Activated CD8-positive, alpha-beta T cell treated with anti-CD3 and anti-CD28 coated beads, Interleukin-2, amount 10 ng/mL, durations not matched to agents 7 days and 5 days (primary cell): ENCODE measurements at places on chromosomes 3 and 15. TPM values are rescaled to one million over a fixed set of nuclear protein-coding genes. Genes with fewer than 3 reads are reported as not detected.

- H3K27ac ChIP-seq = no peak overlapping the region
- no peaks in the 10 kb centered on the region for H3K27me3 ChIP-seq
Measured at GRCh38 chr3:52973806-52974205, 72.1 kb downstream of the SFMBT1 start.

DNA sequence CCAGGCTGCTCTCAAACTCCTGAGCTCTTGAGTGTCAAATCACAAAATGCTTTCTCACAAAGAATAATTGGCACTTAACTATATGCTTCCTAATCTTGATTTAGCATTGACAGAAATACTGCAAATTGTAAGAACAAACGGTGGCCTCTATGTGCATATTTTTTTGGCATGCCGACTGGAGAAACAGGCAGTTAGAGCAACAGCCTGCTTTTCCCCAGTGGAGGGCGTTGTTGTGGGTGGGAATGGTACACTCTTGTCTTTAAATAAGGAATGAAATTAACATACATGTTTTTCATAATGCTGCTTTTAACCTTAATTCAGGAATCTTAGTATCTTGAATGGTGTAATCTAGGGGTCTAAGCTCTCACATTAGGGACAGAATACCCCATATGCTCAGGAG, 31.1 kb upstream of the SV2B start:
- no peak overlapping the region for H3K4me3 ChIP-seq
- no peak for DNase-seq
- H3K27ac ChIP-seq = no peak overlapping the region
- H3K4me1 ChIP-seq = no peaks in the 10 kb centered on the region
- H3K27me3 ChIP-seq = peaks cover 32% of the 10 kb centered on the region

DNA sequence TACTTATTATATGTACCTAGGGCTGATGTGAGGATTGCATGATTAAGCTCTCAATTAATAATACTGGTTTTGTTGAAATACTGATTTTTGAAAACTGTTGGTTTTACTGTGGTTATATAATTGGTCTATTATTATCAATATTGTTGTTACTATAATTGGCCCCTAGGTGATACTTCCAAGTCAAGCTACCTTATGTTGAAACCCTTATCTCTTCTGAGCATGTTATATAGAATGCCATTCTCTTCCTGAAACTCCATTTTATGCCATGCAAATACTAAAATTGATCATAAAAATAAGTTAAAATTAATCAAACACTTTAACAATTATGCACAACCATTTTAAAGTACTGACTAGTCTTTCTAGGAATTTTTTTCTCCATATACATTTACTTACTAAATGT, 46.1 kb downstream of the BBS4 start:
- H3K27me3 ChIP-seq = no peaks in the 10 kb centered on the region
- peaks cover 4% of the 10 kb centered on the region for H3K4me1 ChIP-seq
- DNase-seq = no peak

DNA sequence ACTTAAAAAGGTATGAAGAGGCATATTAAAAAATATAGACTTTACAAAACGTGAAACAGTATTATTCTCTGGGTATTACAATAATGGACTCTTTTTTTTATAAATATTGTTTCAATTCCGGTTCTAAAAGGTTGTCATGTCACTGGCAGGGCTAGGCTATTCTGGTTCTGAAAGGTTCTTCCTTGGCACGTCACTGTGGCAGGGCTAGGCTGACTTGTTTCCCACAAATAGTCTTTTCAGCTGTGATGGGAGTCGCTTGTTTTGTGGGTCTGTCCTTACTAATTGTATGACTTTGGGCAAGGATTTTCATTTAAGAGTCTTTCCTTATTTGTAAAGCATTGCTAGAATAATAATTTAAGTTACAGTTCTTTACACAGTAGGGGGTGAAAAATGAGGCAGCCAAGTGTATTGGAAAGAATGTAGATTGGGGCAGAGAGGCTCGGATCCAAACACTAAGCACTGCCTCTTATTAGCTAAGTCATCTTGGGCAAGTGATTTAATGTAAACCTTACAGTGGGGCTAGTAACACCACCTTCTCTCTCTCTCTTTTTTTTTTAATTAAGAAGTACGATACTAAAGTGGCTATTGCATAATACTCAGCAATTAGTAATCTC, 12.4 kb upstream of the MELTF start:
- H3K4me1 ChIP-seq = no peaks in the 10 kb centered on the region
- DNase-seq = no peak
- H3K27me3 ChIP-seq = no peaks in the 10 kb centered on the region
- H3K36me3 ChIP-seq = peaks cover 15% of the 10 kb centered on the region

EFCAB12 gene
- total RNA-seq = 0.42 TPM

REC114 gene
- total RNA-seq = not detected
